Right atrium auricular region (tissue), 2 donors: ENCODE measurements at places on chromosomes 12 and 14. TPM values are rescaled to one million over a fixed set of nuclear protein-coding genes. Genes with fewer than 3 reads are reported as not detected.
A peak's percentile ranks its signal among the peaks of the same experiment; 100 is the strongest.

GRCh38 chr12:102390068-102390467, 90.3 kb downstream of the IGF1 start:
- no peaks in the 10 kb centered on the region for H3K36me3 ChIP-seq
- no peak overlapping the region for H3K4me3 ChIP-seq
- no peak overlapping the region for H3K27ac ChIP-seq
- no peaks in the 10 kb centered on the region for H3K4me1 ChIP-seq
- DNase-seq, result no peak

DNA sequence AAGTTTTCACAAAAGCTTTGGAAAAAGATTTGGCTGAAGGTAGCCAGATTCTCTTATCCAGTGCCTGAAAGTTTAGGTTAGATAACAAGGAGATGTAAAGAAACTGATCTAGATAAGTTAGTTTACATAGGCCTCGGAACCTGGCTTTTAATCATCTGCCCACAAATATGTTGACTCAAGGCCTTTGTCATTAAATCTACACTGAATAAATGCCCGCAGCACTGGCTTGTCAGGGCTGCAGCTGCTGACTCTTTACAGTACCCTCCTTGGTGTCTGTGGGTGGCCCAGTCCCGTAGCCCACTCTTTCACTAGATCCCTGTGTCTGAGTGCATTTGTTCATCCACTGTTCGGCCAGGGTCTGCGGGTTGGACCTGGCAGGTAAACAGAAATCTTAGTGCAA, 58.0 kb downstream of the TMEM116 start:
- H3K27me3 ChIP-seq, result no peaks in the 10 kb centered on the region
- no peak for DNase-seq
- H3K36me3 ChIP-seq, result no peaks in the 10 kb centered on the region
- no peak overlapping the region for H3K4me3 ChIP-seq

DNA sequence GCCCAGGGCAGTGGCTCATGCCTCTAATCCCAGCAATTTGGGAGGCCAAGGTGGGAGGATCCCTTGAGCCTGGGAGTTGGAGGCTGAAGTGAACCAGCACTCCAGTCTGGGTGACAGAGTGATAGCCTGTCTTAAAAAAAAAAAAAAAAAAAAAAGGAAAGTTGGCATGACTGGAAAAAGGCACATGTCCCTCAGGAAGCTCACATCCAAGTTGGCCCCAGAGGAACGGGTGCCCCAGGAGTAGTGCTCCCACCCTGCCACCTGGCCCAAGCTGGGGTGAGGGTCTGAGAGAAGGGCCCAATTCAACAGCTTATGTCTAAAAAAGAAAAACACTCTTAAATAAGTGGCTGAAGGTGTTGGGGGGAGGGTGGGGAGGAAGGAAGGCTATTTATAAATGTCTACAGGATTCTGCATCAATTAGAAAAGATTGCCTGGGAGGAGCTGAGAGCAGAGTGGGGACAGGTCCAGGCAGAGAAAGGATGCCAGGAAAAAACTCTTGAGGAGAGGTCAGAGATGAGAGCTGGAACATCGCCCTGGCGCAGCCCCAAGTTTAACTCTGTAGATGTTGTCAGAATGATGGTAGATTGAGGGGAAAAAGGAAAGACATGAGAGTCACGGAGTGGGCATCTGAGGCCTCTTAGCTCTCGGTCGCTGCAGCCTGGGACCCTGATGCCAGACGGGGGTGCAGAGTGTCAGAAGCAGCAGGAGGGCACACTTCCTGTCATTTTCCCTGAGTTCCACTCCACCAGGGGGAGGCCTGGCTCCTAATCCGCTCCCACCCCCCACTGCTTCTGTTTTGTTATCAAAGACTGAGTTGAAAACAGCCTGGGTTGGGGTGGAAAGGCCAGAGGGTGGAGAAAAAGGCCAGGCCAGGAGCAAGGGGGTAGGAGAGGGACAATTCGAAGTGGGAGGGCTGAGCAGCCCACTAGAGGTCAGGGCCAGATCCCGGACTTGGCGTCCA, 7.3 kb downstream of the SPRYD3 start:
- H3K4me1 ChIP-seq, result no peaks in the 10 kb centered on the region
- peaks cover 41% of the 10 kb centered on the region for H3K36me3 ChIP-seq
- H3K27ac ChIP-seq, result peak overlapping the region; percentile 66
- peak; percentile 92 for DNase-seq
- H3K27me3 ChIP-seq, result no peaks in the 10 kb centered on the region

DNA sequence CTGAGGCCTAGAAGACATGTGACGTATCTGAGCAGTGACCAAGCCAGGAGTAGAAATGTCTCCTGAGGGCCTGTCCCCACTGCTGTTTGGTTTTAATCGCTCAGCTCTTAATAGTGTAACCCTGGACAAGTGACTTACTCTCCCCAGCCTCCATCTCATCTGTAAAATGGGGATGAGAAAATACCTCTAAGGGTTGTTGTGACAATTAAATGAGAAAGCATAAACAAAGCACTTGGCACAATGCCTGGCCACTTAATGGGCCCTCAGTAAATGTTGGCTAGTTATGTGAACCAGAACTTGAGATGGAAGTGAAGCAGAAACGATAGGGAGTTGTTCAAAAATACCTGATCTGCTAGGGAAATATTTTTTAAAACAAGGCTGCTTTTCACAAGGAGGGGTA, 58.2 kb downstream of the HMGA2 start:
- no peaks in the 10 kb centered on the region for H3K36me3 ChIP-seq
- no peaks in the 10 kb centered on the region for H3K27me3 ChIP-seq
- DNase-seq, result no peak
- peak overlapping the region; percentile 77 for H3K27ac ChIP-seq
- H3K4me1 ChIP-seq, result no peaks in the 10 kb centered on the region

GRCh38 chr14:105150026-105150367, 18.6 kb downstream of the JAG2 start:
- no peaks in the 10 kb centered on the region for H3K27me3 ChIP-seq
- no peak for DNase-seq
- peaks cover 35% of the 10 kb centered on the region for H3K36me3 ChIP-seq
- no peak overlapping the region for H3K27ac ChIP-seq

The TSPAN19 gene
- not detected for total RNA-seq

DNA sequence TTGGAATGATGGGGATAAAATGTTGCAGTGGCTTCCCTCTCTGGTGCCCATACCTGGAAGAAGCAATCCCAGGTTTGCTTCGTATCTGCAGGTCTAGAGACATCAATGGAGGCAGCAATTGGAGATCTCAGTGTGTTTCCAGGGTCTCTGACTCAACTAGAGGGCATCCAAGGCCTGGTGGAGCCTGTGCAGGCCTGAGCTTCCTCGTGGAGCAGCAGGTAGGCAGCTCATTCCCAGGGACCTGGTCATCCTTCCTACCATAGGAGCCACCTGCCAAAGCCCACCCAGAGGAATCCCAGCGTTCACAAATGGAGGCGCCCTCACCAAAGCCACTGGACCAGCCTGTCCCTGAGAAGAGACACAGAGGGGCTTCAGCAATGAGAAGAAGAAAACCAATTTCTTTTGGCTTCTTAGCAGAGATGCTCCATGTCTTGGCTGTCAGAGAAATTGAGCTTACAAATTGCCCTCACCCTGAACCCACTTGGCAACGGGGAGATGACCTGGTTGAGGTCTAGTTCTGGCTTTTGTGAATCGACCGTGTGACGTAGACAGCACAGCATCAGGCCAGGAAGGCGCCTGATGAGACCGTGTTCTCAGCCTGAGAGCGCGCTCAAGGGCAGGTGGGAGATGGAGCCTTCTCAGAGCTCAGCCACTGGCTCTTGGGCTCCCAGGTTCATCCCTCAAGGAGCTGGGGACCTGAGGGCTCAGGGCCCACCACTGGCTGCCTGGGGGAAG, 283.6 kb downstream of the DPF3 start:
- no peak overlapping the region for H3K27ac ChIP-seq
- no peaks in the 10 kb centered on the region for H3K36me3 ChIP-seq
- no peaks in the 10 kb centered on the region for H3K4me1 ChIP-seq
- H3K4me3 ChIP-seq, result no peak overlapping the region
- H3K27me3 ChIP-seq, result no peaks in the 10 kb centered on the region
